Activated T-helper 17 cell treated with anti-CD3 and anti-CD28 coated beads, Interleukin-2, amount 50 U/mL, for 72 hours (primary cell): ENCODE measurements at places on chromosomes 12 and 14. TPM values are rescaled to one million over a fixed set of nuclear protein-coding genes. Genes with fewer than 3 reads are reported as not detected.

DNA sequence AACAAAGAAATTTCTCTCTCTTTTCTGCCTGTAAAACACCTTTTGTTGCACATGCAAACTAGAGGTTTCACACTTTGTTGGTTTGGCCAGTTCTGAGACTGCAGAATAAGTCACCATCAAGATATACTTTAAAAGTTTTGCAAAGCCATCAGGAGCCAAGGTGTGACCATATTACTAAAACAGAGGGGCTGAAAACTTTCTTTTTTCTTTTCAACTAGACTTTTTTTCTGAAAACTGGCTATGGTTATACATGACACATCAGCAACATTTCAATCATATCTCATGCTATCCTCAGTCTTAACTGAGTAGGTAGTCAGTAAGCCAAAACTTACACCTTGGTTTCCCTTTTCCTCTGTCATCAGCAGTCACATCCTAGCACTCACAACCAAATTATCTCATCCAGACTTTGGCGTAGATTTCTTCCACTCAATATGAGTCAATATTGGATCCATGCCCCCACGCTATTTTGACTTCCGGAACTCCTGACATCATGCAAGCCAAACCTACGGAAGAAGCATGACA is 4.1 kb upstream of the IFNG start:
- ATAC-seq, result peak; percentile 92

Gene TSPAN19
- not detected for total RNA-seq

DNA sequence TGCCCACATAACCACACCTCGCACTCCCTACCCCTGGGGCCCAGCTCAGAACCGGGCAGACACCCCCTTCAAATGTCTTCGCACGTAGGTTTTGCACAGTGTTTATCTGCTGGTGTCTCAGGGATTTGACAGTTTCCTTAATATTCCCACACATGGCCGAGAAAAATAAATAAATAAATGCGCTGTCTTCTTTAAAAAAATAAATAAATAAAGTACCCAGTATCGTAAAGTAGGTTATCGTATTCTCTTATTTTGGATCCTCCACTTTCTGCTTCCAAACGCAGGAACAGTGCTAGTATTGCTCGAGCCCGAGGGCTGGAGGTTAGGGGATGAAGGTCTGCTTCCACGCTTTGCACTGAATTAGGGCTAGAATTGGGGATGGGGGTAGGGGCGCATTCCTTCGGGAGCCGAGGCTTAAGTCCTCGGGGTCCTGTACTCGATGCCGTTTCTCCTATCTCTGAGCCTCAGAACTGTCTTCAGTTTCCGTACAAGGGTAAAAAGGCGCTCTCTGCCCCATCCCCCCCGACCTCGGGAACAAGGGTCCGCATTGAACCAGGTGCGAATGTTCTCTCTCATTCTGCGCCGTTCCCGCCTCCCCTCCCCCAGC is 710 bp upstream of the FOS start:
- ATAC-seq, result peak; percentile 9

GRCh38 chr12:3902921-3903320 is 29.7 kb upstream of the PARP11 start:
- no peak for ATAC-seq

Gene RECQL
- total RNA-seq, result 82.2 TPM

Gene NR1H4
- not detected for total RNA-seq

DNA sequence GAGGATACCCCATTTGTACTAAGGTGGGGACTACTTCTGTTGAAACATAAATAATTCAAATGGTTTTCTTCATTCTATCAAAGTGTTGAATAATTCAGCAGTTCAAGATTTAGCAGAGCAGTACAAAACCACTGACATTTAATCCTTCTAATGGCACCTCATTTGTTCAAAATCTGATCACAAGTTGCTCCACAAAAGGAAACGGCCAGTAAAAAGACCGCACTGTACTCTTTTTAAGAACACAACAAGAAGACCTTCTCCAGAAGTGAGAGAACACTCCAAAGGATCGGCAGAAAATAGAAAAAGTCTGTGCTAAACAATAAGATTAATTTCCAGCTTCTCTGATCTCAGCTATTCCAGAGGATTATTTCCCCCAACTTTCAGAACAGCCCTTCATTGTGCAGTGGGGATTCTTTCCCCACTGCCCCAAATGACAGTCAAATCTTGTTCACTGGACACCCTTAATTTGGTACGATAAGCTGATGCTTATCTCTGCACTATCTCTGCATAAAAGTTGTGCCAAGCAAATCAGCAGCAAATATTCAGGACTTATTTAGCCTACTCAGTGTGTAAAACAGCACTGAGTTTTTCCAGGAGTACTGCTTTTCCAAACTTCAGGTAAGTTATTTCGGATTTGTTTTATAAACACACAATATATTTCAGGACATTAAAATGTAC is 5.2 kb downstream of the MPHOSPH9 start:
- no peak for ATAC-seq

Gene C14orf132
- total RNA-seq, result 2.8 TPM

DNA sequence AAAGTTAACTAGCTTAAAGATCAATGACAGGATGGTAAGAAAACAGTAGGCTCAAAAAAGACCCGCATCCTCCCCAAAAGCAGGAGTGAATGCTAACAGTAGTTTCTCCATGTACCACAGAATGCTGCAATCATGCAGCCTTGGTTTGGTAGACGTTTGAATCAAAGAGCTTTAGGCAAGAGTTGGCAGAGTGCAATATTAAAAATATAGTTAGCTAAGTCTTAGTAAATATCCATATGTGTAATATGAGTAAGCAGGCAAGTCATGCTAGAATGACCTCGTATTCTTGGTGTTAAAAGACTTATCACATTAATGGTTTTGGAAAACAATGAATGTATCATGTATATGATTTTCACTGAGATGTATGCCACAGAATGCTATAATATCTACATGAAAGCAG is 18.8 kb upstream of the KLRF1 start:
- ATAC-seq, result peak; percentile 47

DNA sequence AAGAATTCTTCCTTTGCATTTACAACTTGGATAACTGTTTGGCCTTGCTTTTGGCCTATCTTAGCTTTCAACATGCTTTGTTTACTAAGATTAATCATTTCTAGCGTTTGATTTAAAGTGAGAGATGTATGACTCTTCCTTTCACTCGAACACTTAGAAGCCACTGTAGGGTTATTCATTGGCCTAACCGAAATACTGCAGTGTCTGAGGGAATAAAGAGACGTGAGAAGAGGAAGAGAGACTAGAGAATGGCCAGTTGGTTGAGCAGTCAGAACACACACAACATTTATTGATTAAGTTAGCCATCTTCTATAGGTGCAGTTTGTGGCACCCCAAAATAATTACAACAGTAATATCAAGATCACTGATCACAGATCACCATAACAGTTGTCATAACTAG is 62.3 kb upstream of the CCDC175 start:
- ATAC-seq, result no peak

DNA sequence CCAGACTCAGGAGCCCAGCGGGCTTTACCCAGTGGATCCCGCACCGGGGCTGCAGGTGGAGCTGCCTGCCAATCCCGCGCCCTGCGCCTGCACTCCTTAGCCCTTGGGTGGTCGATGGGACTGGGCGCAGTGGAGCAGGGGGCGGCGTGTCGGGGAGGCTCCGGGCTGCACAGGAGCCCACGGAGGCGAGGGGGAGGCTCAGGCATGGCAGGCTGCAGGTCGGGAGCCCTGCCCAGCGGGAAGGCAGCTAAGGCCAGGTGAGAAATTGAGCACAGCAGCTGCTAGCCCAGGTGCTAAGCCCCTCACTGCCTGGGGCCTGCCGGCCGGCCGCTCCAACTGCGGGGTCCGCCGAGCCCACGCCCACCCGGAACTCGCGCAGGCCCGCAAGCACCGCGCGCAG is 50.1 kb downstream of the RMST start:
- no peak for ATAC-seq

Gene PRH2
- not detected for total RNA-seq

- ATAC-seq, result no peak
These were observed 29.4 kb downstream of the PLEKHG7 start for GRCh38 chr12:92732216-92732615.

Gene ALDH2
- 0.43 TPM for total RNA-seq

Gene CISTR
- not detected for total RNA-seq

DNA sequence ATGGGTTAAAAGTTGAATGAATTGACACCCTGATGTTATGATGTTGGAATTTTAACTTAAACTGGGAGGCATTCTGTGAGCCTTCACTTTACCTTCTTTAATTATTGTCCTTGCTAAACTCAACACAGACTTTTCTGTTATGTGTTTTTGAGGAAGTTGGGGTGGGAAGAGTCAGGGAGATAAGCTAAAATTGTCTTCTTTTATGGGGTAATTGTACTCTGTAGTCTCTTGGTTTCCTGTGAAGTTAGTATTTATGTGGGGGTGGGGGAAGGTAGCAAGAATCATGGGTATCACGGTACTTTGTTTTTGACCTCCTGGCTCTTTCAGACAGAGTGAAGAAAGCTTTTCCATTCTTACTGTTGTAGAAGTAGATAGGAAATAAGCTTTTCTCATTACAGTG is 32.9 kb downstream of the RAB21 start:
- ATAC-seq, result no peak

- no peak for ATAC-seq
These were observed 3.7 kb downstream of the GZMB start for GRCh38 chr14:24630087-24630871.

DNA sequence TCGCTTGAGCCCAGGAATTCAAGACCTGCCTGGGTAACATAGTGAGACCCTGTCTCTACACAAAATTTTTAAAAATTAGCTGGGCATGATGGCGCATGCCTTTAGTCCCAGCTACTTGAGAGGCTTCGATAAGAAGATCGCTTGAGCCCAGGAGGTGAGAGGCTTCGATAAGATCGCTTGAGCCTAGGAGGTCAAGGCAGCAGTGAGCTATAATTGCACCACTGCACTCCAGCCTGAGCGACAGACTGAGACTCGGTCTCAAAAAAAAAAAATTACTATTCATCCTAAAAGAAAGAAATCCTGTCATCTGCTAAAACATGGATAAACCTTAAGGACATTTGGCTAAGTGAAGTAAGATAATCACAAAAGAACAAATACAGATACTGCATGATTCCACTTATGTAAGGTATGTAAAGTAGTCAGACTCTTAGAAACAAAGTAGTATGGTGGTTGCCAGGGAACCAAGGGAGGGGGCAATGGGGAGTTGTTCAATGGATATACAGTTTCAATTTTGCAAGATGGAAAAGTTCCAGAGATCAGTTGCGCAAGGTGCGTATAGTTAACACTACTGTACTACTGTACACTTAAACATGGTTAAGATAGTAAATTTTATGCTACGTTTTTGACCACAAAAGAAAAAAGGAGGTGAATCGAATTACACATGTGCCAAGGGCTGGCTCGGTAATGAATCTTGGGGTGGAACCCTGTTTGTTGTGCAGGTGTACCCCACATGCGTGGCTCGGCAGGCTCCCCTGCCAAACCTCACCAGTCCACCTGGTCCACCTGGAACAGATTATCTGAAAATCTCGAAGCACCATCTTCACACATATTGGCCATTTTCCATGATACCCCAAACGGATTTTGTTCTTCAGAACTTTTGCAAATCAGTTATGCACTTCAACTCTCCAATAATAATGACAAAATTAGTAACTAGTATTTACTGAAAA is 18.3 kb upstream of the ATP2A2 start:
- ATAC-seq, result no peak

DNA sequence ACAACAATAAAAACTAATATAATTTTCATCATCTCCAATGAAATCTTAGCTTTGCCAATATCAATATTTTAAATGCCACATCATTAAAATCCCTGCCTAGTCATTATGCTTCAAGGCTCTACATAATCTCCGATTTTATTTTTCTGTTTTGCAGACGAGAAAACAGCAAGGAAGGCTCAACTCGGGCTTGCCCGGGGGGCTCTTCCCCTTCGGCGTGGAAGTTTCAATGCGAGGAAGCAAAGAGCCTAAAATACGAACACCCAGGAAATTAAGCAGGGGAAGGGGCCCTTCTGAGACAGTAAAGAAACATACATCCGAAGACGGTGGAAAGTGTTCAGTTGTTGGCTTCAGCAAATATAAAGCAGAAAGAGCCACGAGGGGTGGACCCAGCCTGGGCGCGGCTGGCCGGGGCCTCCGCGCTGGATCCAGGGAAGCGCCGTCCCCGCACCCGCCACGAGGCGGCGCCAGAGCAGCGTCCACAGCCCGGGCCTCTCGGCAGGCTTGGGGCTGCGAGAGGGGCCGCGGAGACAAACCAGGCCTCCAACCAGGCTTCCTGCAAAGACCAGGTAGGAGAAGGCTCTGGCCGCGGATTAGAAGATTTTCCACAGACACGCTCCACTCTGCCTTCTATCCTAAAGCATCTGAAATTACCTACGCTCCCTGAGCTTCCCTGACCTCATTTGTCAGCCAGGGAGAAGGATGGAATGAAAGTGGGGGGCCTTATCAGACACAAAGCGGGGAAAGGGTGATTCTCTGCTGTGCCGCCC is 77.2 kb downstream of the SERPINA3 start:
- ATAC-seq, result peak; percentile 82

DNA sequence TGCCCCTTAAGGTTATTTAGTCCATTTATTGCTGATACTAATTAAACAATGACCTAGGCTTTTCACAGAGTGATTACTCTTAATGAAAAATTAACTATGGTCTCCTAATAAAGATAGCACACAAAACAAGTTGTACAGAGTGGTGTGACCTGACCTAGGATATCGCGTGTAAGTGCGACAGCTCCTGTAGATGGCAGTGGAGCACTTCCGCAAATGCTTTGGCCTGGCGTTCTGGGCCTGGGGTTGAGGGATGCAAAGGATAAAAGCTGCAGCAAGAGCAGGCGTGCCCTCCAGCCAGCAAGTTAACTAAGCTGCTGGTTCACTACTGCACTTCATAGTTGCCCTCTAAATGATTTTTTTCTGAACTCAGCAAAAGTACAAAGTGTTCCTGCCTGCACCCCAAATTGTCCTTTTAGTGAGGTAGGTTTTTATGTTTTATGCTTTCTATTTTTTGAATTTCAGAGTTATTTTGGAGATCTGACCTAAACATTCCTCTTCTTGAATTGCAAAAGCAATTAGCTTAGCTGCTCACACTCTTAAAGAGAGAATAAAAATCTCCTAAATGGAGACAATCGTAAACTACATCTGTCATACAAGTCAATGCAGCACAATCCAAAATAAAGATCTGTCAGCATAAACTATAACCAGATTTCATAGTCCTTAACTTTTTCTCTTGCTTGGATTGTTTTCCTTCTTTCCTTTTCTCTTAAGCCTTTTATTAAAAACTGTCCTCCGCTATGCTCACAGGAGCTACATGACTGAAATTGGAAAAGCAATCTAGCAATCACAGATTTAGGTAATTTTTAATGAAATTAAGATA is 379.6 kb downstream of the LRIG3 start:
- ATAC-seq, result peak; percentile 32

DNA sequence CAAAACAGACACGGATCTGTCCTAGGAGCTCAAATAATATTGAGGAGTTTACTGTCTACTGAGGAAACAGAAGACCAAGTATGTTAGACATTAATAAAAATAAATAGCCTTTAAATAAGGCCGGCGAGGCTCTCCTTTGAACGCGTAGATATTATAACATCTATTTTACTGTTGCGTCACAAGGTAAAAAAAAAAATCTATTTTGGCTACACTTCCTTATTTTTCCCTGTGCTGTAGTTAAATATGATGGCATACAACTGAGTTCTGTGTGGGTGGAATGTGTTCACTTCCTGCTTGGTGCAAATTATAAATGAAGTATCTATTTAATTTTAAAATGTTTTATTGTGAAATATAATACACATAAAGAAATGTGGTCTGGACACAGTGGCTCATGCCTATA is 17.2 kb upstream of the RAD52 start:
- ATAC-seq, result no peak
